ENCODE measurements at places on chromosomes 1 and 21.

GRCh38 chr1:233477359-233477758 lies 136.5 kb upstream of the KCNK1 start:
- DNase-seq, result no peak

DNA sequence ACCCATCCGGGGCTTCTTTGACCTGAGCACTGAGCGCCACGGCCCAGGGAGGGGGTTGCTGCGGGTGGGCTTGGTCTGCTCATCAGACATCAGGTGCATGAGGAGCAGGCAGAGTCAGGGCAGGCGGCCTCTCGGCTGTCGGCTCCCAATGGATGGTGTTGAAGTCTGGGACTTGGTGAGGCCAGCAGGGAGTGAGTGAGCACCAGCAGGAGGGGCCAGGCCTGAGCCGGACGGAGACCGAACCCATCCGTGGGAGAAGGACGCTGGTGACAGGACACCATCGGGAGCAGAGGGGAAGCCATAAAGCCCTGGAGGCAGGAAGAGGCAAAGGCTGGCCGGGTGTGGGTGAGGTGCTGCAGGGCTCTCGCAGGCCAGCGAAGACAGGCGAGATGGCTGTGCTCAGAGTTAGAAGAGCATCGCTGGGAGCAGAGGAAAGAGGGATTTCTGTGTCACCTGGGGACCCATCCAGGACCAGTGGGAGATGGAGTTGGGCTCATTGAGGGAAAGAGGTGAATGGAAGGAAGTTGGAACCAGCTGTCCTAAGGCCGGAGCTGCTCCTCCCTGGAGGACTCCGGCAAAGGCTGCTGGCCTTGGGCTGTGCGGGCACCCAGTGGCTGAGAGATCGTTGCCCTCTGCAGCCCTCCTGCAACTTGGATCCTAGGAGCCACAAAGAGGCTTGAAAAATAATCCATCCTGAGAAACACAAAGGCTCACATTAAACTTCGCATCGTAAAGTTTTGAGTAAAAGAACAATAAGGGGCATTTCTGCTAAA lies 49.9 kb downstream of the PDE9A start:
- DNase-seq, result no peak

GRCh38 chr1:51956528-51957509 lies 33.7 kb downstream of the RAB3B start:
- DNase-seq, result peak; percentile 44

- no peak for DNase-seq
These were observed 17.7 kb downstream of the PTPRC start for GRCh38 chr1:198656500-198656932.

Measured in NCI-H2171 treated with DMSO at 0.1 percent for 48 hours (cell line).